ENCODE measurements at places on chromosomes 12 and 14.
A peak's percentile ranks its signal among the peaks of the same experiment; 100 is the strongest.

DNA sequence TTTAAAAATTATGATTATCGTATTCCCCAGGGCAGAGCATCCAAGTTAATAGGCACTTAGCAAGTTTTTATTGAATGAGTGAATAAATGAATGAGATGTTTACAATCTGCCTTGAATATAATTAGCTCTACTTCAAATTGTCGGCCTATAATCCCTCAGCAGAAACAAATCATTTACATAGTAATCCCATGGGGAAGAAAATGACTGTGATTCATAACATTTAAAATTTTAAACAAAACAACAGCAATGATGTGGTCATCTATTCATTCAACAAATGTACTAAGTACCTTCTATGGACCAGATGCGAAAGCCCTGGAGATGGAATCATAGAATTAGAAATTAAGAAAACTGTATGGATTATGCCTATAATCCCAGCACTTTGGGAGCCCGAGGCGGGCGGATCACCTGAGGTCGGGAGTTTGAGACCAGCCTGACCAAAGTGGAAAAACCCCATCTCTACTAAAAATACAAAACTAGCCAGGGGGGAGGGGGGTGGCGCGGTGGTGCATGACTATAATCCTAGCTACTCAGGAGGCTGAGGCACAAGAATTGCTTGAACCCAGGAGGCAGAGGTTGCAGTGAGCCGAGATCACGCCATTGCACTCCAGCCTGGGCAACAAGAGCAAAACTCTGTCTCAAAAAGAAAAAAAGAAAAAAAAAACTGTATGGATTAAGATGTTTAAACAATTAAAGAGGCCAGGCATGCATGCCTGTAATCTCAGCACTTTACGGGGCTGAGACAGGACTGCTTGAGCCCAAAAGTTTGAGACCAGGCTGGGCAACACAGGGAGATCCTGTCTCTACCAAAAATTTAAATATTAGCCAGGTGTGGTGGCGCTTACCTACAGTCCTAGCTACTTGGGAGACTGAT lies 17.7 kb upstream of the MDM2 start:
- no peak for DNase-seq

GRCh38 chr14:103061482-103061976 lies 4.2 kb upstream of the CDC42BPB start:
- DNase-seq: no peak

DNA sequence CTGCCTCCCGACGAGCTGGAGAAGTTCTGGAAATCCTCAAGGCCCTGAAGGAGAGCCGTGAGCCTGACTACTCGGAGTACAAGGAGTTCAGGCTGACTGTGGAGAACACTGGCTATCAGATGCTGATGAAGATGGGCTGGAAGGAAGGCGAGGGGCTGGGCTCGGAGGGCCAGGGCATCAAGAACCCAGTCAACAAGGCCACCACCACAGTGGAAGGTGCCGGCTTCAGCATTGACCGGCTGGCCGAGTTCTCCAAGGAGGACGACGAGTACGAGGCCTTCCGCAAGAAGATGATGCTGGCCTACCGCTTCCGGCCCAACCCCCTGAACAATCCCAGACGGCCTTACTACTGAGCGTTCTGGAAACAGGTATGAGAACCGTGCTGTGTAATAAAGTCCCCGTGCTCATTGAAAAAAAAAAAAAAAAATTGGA lies 366.1 kb upstream of the ATXN7L3B start:
- DNase-seq: no peak

DNA sequence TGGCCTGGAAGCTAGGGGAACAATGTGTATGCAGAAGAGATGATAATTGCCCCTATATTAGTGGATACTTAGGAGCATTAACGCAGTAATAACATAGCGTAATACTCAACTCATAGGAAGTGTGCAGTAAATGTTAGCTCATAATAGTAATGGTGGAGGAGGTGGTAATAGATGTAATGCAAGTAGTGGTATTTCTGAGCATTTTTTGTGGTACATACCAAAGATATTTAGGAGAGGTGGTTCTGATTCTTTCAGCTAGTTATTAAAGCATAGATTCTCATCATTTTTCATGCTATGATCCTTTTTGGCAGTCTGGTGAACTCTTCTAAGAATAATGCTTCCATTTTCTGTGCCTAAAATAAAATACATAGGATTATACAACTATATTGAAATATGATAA lies 233.1 kb downstream of the PTPRO start:
- no peak for DNase-seq

DNA sequence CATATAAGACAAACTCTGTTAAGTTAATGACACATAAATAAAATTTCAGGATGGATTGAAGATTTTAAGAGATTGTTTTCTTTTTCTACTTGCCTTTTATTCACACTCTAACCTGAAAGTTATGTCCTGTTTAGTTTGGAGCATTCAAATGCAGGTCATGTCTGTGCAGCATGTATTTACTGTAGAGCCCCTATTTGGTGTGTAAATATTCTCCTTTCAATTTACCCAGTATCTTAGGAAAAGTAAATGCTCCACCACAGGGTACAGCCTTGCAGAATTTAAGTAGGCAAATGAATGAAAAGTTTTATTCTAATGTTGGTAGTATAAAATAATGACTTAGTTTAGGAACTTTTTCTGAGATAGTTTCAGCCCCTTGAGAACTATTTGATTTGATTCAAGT lies 6.2 kb upstream of the DCN start:
- DNase-seq: no peak

DNA sequence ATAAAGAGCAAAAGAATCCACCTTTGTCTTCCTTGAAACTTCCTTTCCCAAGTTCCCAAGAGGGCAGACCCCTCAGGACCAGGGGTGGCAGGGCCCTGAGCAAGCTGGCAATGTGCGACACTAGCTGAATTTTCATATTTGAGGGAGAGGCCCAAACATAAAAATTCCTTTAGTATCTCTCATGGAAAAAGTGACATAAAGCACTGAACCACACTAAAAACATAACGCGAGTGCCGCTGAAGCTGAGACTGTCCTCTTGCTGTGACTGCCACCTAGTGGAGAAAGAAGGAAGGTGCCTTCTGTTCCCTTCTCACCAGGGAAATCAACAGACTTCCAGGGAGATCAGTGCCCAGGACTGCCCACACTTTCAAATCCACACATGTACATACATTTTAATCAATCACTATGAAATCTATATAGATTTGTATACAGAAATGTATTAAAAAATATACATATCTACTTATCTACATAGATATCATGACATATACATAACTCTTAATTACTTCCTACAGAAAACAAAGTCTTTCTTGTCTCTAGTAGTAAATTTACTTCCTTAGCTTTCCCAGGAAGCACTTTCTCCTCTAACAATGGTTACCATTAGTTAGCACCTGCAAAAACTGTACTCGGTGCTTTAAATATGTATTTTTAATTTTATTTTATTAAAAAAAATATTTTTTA lies 53.8 kb downstream of the SSH1 start:
- peak; percentile 79 for DNase-seq

GRCh38 chr12:79063258-79063657 lies 198.7 kb downstream of the SYT1 start:
- no peak for DNase-seq

DNA sequence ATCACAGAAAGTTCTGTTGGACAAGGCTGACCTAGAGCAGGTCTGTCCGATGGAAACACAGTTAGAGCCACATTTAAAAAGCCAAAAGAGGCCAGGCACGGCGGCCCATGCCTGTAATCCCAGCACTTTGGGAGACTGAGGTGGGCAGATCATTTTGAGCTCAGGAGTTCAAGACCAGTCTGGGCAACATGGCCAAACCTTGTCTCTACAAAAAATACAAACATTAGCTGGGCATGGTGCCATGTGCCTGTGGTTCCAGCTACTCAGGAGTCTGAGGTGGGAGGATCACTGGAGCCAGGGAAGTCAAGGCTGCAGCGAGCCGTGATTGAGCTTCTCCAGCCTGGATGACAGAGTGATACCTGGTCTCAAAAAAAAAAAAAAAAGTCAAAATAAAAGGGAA lies 14.9 kb downstream of the UBE3B start:
- DNase-seq: no peak

- no peak for DNase-seq
Measured at GRCh38 chr12:127811988-127812387, 455.0 kb upstream of the TMEM132C start.

DNA sequence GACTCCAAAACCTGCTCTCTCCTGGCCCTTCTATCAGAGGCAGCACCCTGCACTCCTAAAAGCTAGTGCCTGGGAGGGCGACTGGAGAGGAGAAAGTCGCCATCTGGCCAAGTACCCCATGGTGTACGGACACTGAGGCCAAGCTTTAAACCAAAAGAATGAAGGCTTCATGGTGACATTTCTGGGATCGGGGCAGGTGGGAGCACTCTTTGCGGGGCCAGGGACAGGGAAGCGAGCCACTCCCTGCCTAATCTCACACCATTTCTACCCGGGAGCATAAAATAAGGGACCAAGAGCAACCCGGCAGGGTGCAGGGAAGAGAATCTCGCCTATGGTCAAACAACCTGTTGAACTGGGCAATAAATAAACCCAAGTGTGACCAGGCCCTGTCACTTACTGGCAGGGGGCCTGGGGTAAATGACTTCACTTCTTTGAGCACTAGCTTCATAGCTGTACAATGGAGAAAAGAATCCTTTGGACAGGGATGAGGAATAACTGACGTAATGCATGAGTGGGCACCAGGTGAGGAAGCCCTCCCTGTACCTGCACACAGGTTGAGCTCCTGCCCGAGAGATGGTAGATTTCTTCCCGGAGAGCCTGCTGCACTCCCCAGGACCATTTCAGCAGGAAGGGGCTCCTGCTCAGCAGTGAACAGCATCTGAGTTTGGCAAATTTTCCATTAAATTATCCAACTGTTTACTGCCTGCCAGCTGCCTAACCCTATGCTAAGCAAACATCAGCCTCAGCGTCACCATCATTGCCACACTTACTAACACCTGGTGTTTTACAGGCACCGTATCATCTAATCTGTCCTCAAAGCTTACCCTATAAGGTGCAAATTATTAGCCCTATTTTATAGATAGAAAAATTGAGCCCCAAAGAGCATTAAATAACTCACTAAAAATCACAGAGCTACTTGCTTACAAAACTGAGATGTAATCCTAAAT lies 2.0 kb downstream of the SERPINA1 start:
- no peak for DNase-seq

DNA sequence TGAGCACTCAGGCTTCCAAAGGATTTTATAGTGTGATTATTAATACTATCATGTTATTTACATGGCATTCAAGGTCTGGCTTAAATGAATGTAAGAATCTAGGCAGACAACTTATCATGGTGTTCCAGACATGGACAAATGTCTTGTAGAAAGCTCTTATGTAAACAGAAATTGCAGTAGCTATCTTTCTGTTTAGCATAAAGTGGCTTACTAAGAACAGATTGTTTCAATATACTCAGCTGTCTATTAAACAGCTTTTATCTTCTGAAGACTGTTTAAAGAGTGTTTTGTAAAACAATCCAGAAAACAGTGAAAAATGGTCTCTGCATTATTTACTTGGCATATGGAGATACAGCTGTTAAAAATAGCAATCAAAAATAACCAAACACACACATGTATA lies 1061.8 kb upstream of the SEL1L start:
- DNase-seq: no peak

- no peak for DNase-seq
Measured at GRCh38 chr12:127275416-127275815, 991.6 kb upstream of the TMEM132C start.

GRCh38 chr12:82862069-82862841 lies 175.5 kb downstream of the TMTC2 start:
- DNase-seq: no peak

DNA sequence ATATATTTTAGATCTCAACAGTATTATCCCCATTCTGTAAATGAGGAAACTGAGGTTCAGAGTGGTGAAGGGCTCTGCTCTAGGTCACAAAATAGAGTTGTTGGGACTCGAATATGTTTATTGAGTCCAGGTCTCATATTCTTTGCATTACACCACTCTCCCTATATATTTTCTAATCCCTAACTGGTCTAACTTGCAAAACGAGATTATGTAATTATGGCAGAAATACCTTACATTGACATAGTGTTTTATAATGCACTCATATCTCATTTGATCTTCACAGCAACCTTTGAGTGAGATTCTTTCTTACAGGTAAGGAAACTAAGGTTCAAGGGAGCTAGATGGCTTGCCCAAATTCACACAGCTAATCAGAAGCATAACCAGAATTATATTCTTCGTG lies 106.9 kb upstream of the LRIG3 start:
- DNase-seq: no peak

DNA sequence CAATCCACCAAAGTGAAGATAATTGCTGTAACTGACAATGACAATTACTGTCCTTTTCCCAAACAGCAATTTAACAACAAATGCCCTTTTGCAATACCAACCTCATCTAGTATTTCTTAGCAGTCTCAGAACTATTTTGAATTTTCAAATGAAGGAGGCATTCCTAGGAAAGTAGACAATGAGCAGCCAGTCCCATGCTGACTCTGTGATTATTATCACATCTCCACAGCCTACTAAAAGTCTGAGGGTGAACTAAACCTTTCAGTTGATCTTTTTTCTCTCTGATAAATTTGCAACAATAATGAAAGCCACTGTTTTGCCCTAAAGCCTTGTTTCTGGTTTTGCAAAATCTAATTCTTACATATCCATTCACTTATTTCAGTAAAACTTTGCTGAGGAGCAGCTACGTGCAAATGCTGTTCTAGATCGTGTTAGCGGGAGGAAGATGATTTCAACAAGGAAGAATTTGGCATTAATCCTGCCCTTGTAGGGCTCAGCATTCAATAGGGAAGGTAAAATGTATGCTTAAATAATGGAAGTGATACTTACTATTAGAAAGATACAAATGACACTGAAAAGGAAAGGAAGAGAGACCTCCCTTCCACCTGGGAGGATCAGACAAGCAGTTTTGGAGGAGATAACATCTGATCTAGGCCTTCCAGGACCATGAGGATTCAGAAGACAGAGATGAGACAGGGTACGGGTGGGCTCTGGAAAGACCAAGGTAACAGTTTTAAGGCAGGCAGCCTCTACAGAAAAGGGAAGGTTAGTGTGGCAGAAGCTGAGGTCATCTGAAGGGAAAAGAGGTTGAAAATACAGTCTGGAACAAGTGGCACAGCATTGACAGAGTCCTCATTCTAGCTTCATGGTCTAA lies 47.4 kb downstream of the SLC38A1 start:
- DNase-seq: no peak

DNA sequence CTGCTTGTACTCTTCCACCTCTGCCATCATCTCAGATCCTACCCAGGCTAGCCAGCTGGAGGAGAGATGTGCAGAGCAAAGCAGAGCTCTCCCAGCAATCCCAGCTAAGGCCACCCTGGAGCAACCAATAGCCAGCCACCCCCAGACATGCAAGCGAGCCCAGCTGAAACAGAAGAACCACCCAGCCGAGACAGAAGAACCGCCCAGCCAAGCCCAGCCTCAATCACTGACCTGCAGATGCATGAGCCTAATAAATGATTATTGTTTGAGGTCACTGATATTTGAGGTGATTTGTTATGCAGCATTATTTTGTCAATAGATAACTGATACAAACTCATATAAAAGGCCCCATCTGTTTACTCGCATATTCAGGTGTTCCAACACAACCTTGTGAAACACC lies 106.3 kb downstream of the SCARB1 start:
- no peak for DNase-seq

- DNase-seq: no peak
Measured at GRCh38 chr12:96786791-96787190, 120.3 kb upstream of the NEDD1 start.

GRCh38 chr14:67538501-67538900 lies 5.4 kb downstream of the PLEKHH1 start:
- no peak for DNase-seq

- DNase-seq: no peak
Measured at GRCh38 chr12:54579258-54579657, 9.2 kb downstream of the PPP1R1A start.

- no peak for DNase-seq
Measured at GRCh38 chr12:102029141-102029540, 32.6 kb downstream of the WASHC3 start.

All from inflammatory macrophage (primary cell).